Gastroesophageal sphincter (tissue), 4 donors: ENCODE measurements at places on chromosomes 1 and 21.

DNA sequence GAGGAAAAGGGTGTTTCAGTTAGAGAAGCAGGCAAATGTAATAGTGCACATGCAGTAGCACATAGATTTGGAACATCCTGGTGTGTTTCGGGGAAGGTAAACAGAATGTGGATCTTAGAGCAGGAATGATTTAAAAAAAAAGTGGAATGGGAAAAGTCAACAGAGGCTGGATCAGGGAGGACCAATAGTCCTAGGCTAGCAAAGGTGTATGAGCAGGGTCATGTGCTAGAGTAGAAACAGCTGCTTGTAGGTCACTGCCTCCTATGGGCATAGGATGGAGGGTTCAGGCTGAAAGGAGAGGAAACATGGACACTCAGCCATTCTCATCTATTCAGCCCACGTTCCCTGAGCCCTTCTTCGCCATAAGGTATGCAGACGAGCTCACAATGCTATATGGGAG, 3.7 kb upstream of the KPNA6 start:
- ATAC-seq, result no peak

- no peak for ATAC-seq
Observed at GRCh38 chr1:29309621-29310020, 73.3 kb downstream of the PTPRU start.

DNA sequence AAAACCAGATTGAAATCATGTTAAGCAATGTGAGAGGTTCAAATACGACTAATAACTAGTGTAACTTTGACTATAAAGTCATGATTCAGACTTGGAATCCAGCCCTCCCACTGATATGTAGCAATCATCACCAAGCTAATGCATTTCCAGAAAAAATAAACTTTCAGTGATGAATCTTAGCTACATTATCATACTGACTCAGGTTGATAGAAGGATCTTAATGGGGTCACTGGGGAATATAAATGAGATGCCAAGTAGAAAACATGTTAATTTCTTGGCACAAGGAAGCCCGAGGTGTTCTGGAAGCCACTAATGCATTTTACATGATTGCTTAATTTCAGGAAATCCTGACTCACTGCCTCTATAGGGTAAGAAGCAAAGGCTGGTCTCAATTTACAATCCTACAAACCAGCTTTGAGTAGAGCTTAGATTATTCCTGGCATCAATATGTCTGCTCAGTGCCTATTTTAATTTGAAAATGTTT, 67.7 kb downstream of the SELENOF start:
- peak; percentile 46 for ATAC-seq

- no peak for ATAC-seq
Observed at GRCh38 chr1:154104433-154105082, 50.3 kb downstream of the NUP210L start.

DNA sequence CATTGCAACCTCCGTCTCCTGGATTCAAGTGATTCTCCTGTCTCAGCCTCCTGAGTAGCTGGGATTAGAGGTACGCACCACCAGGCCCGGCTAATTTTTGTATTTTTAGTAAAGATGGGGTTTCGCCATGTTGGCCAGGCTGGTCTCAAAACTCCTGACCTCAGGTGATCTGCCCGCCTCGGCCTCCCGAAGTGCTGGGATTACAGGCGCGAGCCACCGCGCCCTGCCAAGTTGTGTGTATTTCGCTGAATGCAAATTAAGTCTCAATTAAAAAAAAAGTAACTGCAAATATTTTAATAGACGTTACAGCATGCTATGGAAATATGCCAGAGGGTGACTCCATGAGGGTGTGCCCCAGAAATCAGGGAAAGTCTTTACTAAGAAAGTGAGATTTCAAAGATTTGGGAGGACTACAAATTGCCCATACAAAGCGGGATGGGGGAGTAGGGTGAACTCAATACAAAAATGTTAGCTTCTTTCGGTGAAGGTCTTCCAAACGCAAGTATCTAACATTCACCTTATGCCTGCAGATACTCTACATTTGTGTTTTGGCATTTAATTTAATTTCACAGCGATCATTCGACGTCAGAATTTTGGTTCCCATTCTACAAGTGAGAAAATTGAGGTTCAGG, 85.6 kb downstream of the NKAIN1 start:
- no peak for ATAC-seq

DNA sequence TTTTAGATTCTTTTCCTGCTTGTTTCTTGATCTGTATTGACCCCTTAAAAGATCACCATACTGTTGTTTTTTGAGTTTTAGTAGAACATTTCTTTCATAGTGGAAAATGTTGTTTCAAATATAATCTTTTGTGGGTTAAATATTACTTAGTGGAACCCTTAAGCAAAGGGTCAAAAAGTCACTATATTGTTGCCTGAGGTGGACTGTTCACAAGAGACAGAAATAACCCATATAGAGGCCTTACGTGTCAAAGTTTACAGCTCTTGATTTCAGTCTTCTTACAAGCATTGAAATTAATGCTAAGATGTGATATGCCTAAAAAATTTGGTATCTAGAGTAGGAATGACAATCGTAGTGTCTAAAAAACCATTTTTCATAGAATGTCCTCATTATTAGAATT, 6.3 kb downstream of the DNAJB4 start:
- ATAC-seq, result no peak

DNA sequence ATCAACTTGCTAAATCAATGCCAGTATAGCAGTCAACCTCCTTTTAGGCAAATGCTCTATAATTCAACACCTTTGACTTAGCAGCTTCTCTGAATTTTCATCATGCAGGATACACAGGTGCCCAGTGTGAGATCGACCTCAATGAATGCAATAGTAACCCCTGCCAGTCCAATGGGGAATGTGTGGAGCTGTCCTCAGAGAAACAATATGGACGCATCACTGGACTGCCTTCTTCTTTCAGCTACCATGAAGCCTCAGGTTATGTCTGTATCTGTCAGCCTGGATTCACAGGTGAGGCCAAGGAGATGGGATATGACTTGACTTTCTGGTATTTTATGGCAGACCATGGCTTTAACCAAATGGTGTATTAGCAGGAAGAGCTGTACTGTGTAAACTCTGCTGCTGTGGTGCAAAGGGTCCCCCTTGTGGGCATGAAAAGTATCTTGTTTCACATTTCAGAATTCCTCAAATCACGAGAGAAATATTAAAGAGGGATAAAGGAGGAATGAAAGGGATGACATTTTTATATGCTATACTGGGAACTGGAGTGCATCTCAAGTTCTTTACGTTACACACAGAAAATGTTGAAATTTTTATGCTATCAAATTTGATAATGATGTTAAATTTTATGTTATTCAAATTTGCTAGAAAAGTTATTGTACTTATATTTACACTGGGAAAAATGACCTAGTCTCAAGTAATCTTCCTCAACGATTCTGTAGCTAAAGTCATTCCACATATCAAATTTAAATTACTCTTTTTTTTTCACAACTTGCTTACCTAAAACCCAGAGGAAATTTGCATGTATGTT, 88.9 kb downstream of the CRB1 start:
- ATAC-seq, result no peak

DNA sequence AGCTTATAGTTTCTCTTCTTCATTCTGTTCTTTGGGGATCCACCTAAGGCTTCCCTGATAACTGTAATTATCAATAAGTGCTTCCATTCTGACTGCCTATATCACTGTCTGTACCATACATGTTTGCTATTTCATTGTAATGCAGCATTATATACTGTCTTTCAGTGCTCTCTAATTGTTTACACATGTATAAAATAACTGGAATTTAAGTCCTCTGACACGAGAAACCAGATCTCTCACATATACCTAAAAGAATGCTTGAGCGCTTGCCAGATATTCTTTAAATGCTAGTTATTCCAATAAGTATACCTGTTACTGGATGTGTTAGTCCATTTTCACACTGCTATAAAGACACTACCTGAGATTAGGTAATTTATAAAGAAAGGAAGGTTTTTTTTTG, 34.7 kb downstream of the CELF3 start:
- no peak for ATAC-seq

DNA sequence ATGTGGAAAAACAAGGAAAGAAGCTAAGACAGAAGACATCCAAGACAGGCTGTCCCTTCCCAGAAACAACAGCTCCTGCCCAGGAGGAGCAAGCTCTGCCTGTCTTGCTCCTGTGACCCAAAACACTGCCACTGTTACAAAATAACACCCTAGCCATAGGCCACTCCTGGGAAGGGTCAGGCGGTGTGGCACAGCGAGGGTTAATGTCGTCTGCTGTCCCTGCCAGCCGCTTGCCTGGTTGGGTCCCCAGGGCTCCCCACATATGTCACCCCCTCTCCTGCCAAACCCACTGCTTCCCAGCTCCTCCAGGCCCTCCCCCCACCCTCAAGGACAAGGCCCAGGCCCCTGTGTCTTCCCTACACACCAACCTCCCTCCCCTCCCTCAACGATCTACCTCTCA, 3.9 kb upstream of the NHLH1 start:
- no peak for ATAC-seq

GRCh38 chr1:230414694-230415093, 11.4 kb downstream of the PGBD5 start:
- no peak for ATAC-seq

DNA sequence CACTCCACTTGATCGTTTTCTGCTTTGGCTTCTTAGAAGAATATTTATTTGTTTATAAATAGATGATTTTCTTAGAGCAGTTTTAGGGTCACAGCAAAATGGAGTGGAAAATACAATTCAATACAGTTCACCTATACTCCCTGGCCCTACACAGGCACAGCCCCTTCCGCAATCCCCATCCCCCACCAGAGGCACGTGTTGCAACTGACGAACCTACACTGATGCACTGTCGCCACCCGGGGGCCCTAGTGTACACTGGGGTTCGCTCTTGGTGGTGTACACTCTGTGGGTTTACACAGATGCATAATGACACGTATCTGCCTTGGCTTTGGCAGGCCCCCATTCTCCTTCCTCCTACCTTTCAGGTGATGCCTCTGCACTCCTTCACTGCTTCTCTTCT, 8.0 kb downstream of the ECHDC2 start:
- no peak for ATAC-seq

- no peak for ATAC-seq
Observed at GRCh38 chr1:60463146-60463545, 389.6 kb upstream of the C1orf87 start.

DNA sequence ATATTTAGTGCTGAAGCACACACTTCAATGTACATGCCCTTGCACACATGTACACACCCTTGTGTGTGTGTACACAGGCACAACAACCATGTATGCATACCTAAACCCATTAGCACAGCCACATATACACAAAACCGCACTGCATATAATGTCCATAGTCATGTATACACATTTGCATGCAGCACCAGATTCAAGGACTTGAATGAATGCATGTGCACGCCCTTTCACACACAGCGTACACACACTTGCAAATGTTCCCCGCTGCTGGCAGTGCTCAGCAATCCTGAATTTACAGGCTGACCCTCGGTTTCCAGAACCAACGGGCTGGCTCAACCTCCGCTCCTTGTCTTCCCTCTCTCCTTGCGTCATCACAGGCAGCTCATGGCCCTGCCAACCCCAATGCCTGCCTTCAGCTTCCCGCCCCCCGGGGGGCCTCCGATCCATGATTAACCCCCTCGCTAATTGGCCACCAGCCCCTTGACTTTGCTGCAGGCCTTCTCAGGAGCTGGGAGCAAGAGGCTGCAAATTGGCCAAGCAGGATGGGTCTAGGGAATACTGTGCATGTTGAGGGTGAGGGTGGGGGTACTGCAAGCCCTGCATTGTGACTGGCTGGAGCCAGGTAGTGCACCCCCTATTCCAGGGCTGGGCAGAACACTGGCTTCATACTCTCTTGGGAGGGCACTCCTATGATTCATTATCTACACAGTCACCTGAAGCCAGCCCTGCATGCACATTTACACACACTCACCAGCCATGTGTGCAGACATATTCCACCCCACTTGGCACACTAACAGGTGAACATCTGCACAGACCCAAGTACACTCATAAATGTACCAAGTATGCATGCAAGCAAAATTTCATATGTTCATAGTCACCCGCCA, 7.9 kb downstream of the GPR3 start:
- ATAC-seq, result no peak

DNA sequence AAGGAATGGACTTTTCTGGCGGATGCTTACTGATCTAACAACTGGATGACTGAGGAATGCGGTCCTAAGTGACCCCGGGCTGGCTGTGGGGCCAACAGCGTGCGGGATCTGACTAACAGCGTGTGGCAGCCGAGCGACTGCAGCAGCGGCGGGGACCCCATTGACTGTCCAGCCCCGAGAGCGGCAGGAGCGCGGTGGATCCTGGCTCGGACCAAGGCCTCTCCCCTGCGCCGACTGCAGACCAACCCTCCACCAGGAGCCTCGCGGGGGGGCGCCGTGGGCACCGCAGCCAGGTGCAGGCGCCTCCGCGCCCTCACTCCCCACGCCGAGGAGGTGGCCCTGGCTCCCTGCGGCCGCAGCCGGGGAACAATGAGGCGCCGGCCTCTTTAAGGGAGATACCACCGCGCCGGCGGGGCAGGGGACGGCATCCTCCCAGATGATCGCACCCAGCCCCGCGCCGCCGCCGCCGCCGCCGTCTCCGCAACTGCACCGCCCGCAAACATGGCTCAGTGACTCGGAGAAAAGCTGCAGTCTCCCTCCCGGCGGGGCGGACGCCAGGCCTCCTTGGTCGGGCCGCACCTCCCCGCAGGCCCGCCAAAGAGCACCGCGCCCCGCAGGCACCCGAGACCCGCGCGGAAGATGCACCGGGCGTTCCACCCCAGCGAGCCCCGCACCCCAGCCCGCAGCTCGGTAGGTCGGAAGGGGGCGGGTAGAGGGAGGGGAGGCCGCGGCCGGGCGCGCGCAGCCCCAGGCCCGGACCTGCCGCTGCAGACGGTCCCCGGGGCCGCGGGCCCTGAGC, 694 bp upstream of the PDIK1L start:
- ATAC-seq, result peak; percentile 79

DNA sequence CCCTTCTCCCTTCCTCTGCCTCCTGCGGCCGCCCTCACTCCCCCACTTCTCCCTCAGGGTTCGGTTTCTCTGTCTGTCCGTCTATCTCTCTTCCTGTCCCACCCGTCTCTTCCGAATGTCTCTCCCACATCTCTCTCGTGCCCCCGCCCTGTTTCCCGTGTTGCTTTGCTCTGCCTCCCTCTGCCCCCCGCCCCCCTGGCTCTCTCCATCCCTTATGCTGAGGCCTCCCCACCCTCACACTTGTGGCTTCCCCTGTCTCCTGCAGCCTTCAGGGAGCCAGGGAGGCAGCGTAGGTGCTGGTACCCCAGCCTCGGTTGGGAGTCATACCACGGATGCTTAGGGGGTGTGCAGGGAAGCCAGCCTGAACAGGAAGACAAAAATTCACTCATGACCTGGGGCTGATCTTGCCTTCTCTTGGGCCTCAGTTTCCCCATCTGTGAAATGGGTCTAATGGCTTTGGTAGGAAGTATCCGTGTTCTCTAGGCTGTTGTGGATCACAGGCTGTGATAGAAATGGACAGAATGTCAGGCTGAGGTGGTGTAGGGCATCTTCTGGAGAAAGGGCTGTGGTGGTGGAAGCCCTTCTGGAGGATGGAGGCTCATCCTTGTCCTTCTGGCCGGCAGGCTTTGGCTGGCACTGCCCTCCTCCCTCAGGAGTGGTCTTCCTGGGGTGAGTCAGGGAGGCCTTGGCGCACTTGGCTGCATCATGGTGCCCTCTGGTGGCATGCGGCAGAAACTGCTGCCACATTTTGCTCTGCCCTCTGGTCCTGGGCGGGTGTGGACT, 55.5 kb downstream of the FOXO6 start:
- peak; percentile 36 for ATAC-seq
